ENCODE measurements at places on chromosomes 5 and 9. TPM values are rescaled to one million over a fixed set of nuclear protein-coding genes. Genes with fewer than 3 reads are reported as not detected.

Gene POU5F2
- total RNA-seq, result 0.16 TPM

Gene ENTPD8
- not detected for total RNA-seq

Gene PDCD1LG2
- 14.3 TPM for total RNA-seq

Gene TNFSF15
- total RNA-seq, result 0.16 TPM

Gene SPAAR
- total RNA-seq, result 7.5 TPM

Gene OTULINL
- not detected for total RNA-seq

Gene OTP
- not detected for total RNA-seq

Gene ZFP37
- total RNA-seq, result 0.36 TPM

Gene CCDC183
- 0.18 TPM for total RNA-seq

Gene CDK9
- total RNA-seq, result 41.8 TPM

Gene PCDHGA12
- total RNA-seq, result 27.1 TPM

All from cardiac atrium fibroblast (primary cell).